Brain (organoid and tissue), 16 donors: ENCODE measurements at places on chromosomes 7 and 10.

DNA sequence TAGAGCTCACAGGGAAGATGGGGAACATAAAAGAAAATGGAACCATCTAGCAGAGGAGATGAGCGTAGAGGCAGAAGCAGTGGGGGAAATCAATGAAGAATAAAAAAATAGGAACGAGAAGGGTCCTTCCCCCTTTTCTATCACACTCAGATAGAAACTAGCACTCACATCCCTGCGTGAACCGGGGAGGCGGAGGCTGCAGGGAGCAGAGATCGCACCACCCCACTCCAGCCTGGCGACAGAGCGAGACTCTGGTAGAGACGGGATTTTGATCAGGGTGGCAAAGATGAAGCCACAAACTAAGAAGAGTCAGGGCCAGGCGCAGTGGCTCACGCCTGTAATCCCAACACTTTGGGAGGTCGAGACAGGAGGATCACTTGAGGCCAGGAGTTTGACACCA, 64.7 kb upstream of the ECHDC3 start:
- DNase-seq, result no peak

- no peak for DNase-seq
These were observed 25.9 kb upstream of the GOLGA7B start for GRCh38 chr10:97823734-97824133.

GRCh38 chr10:85445702-85446101, 920.9 kb downstream of the GRID1 start:
- DNase-seq, result no peak

DNA sequence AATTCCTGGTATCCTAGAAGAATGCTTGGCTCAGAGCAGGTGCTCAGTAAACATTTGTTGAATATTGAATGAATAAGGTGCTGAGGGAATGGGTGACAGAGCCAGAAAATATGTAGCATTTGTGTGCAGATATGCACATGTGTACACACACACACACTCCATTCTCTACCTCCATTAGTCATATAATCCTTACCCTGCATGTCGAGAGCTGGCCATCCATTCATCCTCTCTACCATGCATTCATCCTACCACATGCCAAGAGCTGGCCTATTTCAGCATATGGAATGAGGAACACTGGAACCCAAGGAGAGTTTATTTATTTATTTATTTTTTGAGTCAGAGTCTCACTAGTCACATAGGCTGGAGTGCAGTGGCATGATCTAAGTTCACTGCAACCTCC, 284.8 kb downstream of the PLXNA4 start:
- DNase-seq, result no peak

- no peak for DNase-seq
These were observed 51.2 kb upstream of the CFAP46 start for GRCh38 chr10:132993271-132994184.

DNA sequence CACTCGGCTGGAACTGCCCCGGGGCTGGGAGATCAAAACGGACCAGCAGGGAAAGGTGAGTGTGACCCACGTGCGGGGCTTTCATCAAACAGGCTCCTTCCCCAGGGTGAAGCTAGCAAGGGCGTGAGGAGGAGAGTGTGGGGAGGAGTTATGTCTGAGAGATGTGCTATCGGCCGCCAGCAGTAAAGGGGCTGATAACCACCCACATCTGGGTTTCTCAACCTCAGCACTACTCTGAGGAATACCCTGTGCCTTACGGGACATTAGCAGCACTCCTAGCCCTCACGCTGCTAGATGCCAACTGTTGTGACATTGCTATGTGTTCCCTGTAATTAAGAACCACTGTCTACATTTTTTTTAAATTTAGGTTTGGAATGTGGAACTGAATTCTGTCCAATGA, 113.9 kb upstream of the STK17A start:
- DNase-seq, result no peak

- DNase-seq, result no peak
These were observed 120.6 kb downstream of the LRRC4 start for GRCh38 chr7:127910670-127911069.

GRCh38 chr10:100827819-100828737, 82.7 kb downstream of the PAX2 start:
- DNase-seq, result peak; percentile 51

GRCh38 chr10:3231951-3232730, 59.6 kb upstream of the PITRM1 start:
- no peak for DNase-seq
